NCI-H1092 treated with DMSO at 0.1 percent for 48 hours (cell line): ENCODE measurements at places on chromosomes 12 and 14.

GRCh38 chr14:77116172-77116817 is 18.2 kb downstream of the CIPC start:
- no peak for DNase-seq

DNA sequence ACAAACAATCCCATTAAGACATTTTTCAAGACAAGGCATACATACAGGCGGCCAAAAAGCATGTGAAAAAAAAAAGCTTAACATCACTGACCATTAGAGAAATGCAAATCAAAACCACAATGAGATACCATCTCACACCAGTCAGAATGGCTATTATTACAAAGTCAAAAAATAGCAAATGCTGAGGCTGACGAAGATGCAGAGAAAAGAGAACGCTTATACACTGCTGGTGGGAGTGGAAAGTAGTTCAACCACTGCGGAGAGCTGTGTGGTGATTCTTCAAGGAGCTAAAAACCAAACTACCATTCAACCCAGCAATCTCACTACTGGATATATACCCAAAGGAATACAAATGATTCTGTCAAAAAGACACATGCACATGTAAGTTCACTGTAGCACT is 216.7 kb downstream of the FOXG1 start:
- DNase-seq, result no peak

DNA sequence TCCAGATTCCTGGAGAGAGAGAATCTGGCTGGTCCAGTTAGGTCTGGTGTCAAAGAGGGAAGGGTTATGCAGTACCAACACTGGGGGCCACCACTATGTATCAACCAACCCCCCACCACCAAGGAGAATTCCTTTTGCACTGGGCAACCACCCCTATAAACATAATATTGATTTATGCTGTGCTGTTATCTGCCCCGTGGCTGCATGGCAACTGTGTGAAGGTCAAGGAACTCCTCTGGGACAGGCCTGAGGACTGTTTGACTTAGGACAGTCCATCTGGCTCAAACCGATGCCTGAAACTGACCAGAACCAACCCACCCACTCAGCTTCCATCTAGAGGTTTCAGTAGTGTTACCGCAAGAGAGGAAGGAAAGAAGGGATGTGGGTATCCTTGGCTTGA is 20.5 kb downstream of the PLEKHH1 start:
- no peak for DNase-seq

- DNase-seq, result no peak
Observed at GRCh38 chr14:100587086-100587762, at the start of gene BEGAIN. Gene BEGAIN (minus strand): TSS chr14:100587417. CDS start chr14:100587290, 127 bp downstream.

DNA sequence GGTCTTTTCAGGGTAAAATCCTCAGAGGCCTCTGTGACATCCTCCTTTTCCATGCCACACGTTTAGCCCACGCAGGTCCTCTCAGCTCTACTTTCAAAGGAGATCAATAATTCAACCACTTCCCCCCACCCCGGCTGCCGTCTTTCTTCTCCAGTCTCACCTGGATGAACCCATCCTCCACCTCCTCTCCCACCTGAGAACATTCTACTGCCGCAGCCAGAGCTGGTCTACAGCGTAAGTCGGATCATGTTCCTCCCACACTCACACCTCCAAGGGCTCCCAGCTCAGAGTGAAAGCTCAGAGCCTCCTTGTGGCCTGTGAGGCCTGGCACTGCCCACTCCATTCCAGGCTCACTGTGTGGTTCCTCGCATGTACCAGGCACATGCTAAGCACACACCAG is 246.6 kb downstream of the CHST11 start:
- no peak for DNase-seq

GRCh38 chr14:54502602-54503001 is 7.1 kb upstream of the CGRRF1 start:
- DNase-seq, result no peak

- DNase-seq, result peak; percentile 22
Observed at GRCh38 chr12:6699989-6700645, 498 bp downstream of the PIANP start.

GRCh38 chr12:6914246-6914946 is at the start of gene ENO2:
Gene ENO2 (plus strand): TSS chr12:6914580. CDS start chr12:6915833, 1,253 bp downstream.
- peak; percentile 70 for DNase-seq
